Choroid plexus epithelial cell (primary cell): ENCODE measurements at places on chromosomes 6 and 20.

DNA sequence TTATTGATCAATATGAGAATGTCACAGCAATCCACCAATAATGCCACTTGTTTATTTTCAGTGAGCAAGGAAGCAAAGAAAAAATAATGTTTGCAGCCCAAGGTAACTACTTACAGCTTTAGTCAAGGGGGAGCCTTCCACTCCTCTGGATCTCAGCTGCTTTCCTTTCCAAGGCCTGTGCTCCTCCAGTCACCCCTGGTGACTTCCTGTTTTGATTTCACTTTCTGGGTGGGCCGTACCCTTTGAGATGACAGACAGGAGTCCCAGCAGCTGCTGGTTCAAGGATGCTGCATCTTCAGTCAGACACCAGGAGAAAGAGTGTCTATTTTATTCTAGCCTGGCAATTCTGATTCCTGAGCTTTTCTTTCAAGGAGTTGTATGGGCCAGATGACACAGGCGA, 5.6 kb upstream of the VNN2 start:
- no peak for DNase-seq

- DNase-seq, result no peak
These were observed 72.8 kb downstream of the TTLL2 start for GRCh38 chr6:167397712-167398111.

GRCh38 chr20:52996130-52996529, 24.0 kb downstream of the TSHZ2 start:
- no peak for DNase-seq

- no peak for DNase-seq
These were observed 187.5 kb upstream of the FKBP1C start for GRCh38 chr6:63023726-63024125.

- peak; percentile 39 for DNase-seq
These were observed 528.7 kb upstream of the SOX4 start for GRCh38 chr6:21064756-21065340.

GRCh38 chr20:56195946-56196345, 52.6 kb upstream of the MC3R start:
- DNase-seq, result no peak

- no peak for DNase-seq
These were observed 63.7 kb downstream of the CTNNBL1 start for GRCh38 chr20:37757550-37757949.

DNA sequence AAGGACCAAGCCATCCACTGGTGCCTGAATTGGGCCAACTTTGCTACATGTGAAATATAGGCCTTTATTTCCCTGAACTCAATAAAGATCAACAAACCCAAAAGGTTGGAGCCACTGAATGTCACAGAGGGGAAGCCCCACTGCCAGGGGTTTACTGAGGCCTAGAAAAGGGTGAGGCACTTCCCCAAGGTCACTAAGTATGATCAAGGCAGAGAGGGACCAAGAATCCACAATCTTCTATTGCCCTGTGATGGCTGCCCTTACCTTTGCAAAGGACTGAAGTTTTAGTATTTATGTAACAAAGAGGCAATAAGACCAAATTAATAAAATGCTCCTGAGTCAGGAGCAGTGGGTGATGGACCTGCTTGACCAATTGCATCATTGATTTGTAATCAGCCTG, 18.0 kb downstream of the TREM1 start:
- no peak for DNase-seq

DNA sequence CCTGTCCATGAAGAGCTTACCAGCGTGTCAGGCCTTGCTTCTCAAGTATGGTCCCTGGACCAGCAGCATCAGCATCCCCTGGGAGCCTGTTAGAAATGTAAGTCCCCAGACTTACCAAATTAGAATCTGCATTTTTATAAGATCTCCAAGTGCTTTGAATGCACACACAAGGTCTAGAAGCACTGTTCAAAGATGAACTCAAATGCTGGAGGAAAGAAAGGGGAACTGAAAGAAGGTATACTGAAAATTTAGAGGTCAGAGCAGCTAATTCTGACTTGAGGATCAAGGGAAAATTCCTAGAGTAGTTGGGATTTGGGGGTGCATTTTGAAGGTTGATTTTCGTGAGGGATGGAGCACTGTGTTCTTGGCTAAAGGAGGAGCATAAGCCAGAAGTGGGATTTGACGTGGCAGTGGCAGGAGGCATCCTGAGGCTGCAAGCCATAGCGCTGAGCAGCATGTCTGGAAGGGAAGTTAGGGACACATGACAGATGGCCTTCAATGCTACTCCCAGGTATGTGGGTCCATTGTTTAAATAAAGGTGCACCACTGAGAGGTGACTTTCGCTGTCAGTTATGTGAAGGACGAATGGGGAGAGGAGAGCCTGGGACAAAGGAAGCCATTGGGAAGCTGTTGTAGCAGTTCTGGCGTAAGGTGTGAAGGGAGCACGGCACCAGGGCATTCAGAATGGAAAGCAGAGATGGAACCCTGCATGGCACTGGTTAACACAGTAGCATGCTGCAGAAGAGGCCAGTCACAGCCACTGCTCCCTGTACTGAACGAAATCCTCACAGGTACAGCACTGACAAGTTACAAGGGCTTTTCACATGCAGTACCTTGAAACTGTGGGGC, 36.2 kb downstream of the ARMC2 start:
- DNase-seq, result no peak

GRCh38 chr20:25090492-25091429, 8.8 kb upstream of the VSX1 start:
- no peak for DNase-seq

- DNase-seq, result peak; percentile 76
These were observed 34.3 kb upstream of the ZBP1 start for GRCh38 chr20:57654363-57654997.

GRCh38 chr20:2133318-2134183, 31.9 kb downstream of the STK35 start:
- peak; percentile 58 for DNase-seq

DNA sequence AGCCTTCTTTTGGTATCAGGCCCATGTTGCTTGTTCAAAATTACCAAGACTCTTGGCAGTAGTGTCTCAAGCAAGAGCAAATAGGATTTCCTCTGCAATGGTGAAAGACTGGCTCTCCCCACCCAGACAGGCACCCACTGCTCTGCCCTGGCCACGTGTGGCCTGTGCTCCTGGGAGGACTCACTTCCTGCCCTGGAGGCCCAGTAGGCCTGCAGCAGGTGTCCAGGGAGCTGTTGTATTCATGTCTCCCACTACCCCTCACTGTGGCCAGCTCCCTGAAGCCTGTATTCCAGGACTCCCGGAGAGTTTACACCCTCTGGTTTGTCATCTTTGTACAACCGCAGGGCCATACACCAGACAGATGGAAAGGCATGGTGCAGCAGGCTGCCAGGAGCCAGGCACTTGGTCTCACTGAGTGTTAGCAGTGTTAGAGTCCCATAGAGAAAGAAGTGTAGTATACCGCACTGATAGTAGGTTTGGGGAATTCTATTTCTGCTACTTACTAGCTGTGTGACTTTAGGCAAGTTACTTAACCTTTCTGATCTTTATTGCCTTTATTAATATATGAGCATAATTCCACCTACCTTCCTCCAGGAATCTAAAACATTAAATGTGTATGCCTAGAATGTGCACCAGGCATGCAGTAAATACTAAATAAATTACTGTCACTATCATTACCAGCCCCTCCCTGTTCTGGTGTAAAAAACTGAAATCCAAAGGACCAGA, 159.7 kb downstream of the TMEM242 start:
- no peak for DNase-seq

DNA sequence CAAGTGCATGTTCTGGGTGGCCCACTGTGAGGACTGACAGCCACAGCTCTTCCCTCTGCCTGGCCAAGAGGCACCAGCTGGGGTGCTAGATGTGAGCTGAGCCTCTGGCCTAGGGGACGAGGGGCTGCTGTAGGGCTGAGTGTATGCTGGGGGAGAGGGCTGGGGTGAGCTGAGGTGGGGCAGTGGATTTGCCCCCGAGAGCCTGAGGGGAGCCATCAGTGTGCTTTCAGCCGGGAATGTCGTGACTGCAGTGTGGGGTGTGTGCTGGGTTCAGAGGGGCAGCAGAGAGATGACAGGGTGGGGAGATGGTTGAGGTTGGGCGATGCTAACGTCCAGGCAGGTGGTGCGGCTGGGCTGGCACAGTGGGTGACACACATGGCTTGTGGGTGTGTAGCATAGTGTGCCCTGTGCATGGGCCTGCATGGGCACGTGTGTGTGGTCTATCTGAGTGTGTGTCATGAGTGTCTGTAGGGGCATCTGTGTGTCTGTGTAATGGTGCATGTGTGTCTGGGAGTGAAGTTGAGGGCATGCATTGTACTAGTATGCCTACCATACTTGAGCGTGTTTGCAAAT, 46.0 kb upstream of the BLCAP start:
- DNase-seq, result no peak

- peak; percentile 40 for DNase-seq
These were observed 51.9 kb downstream of the VGLL2 start for GRCh38 chr6:117317261-117317660.
